ENCODE measurements at places on chromosomes 7 and 10. TPM values are rescaled to one million over a fixed set of nuclear protein-coding genes. Genes with fewer than 3 reads are reported as not detected.

DNA sequence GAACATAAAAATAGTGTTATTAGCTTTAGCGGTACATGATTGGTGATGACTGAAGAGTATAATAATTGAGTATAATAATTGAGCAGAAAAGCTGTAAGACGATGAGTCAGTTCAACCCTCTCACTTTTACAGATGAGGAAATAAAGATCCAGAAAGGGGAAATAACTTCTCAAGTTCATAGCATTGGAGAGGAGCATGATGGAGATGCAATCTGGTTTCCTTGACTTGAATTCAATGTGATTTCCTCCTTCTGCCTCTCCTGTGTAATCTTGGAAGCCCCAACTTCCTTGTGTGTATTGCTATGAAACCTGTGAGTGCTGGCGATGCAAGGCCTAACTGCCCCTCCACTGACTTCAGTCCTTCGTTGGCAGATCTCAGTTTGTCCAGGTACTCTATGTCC, 265.1 kb downstream of the LRMDA start:
- no peak for DNase-seq

DNA sequence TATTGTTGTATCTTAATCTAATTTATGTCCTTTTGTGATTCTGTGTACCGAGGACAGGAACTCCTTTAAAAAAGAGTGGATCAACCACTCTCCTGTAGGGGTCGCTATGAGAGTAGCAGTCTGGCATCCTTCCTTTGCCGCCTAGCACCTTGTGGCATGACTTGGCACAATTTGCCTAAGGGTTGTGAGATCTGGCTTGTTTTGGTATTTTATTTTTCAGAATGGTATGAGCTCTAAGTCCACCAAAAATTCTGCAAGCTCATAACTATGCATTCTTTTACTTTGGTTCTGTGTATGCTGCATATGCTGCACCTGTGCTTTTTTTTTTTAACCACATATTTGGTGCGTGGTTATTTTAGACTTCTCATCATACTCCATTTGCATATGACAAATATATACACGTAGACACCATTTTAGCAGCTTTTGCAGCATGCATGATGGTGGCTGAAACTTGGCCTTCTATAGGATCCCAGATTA, 112.8 kb downstream of the CDK14 start:
- no peak for DNase-seq

DNA sequence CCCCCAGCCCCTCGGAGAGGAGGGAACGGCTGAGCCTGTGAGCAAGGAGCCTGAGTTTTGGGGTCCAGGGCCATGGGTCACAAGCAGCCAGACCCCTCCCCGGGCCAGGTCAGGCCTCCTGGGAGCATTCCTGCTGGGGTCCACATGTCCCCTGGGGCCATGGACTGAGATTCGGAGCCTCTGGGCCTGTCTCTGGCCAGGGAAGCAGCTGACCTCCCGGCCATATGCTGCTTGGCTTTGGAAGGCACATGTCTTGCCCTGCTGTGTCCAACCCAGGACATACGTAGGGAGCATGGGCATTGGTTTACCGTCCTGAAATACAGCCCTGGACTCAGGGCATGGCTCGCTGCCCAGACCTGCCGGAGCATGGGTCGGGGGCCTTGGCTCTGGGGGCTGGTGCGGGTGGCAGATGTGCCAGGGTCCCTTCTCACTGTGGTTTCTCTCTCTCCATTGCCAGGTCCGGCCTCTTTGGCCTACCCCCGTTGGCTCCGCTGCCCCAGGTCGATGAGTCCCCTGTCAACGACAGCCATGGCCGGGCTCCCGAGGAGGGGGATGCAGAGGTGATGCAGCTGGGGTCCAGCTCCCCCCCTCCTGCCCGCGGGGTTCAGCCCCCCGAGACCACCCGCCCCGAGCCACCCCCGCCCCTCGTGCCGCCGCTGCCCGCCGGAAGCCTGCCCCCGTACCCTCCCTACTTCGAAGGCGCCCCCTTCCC, 7.3 kb downstream of the PWWP2B start:
- no peak for DNase-seq

GRCh38 chr7:96826089-96826488, 116.4 kb upstream of the SEM1 start:
- no peak for DNase-seq

- no peak for DNase-seq
Measured at GRCh38 chr7:97317575-97317974, 200.1 kb downstream of the SDHAF3 start.

GRCh38 chr10:125332548-125333208, 172.3 kb upstream of the CTBP2 start:
- no peak for DNase-seq

TMEM236 gene
- 0.01 TPM for polyA plus RNA-seq
